ENCODE measurements at places on chromosomes 2 and 18.

DNA sequence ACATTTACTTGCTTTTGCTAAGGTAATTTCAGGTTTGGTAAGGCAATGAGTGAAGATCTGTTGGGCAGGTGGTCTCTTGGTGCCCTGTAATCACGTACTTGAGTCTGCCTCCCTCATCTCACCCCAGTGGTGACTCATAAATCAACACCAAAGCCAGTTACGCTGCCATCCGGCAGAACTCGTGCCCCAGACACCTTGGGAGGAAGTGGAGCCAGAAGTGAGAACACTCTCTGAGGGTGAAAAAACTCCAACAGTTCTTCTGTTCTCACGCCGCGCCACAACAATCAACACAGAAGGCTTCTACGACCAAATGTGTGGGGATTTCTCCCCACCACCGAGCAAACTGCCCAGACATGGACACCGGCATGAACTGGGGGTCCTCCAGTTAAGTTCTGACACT lies 206.2 kb downstream of the ARL4C start:
- DNase-seq, result peak; percentile 57

DNA sequence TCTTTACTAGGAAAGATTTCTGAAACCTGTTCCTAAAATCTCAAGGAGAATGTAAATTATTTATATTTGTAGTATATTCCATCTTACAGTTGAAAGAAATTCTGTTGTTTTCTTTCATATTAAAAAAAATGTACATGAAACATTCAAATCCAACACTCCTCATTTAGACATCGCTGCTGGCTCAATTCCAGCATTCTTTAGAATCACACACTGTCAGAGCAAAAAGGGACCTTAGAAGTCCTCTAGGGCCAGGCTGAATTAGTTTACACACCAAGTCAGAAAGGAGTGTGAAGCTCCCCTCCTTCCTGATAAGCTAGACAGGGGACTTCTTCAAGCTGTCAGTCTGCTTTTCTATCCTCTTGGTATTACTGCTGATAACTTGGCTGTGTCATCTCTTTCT lies 158.6 kb upstream of the LTBP1 start:
- DNase-seq, result no peak

DNA sequence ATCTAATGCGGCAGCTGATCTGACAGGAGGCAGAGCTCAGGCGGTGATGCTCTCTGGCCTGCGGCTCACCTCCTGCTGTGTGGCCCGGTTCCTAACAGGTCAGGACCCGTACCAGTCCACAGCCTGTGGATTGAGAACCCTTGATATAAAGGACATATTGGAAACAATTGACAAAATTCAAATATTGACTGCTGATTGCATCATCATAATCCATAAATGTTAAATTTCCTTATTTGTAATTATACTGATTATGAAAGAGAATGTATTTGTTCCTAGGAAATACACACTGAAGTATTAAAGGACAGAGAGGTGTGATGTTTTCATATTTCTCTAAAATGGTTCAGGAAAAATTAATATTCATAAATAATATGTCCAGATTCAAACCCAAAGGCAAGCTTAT lies 63.8 kb upstream of the SRD5A2 start:
- no peak for DNase-seq

- DNase-seq, result no peak
Measured at GRCh38 chr2:15009681-15010080, 377.2 kb downstream of the LRATD1 start.

DNA sequence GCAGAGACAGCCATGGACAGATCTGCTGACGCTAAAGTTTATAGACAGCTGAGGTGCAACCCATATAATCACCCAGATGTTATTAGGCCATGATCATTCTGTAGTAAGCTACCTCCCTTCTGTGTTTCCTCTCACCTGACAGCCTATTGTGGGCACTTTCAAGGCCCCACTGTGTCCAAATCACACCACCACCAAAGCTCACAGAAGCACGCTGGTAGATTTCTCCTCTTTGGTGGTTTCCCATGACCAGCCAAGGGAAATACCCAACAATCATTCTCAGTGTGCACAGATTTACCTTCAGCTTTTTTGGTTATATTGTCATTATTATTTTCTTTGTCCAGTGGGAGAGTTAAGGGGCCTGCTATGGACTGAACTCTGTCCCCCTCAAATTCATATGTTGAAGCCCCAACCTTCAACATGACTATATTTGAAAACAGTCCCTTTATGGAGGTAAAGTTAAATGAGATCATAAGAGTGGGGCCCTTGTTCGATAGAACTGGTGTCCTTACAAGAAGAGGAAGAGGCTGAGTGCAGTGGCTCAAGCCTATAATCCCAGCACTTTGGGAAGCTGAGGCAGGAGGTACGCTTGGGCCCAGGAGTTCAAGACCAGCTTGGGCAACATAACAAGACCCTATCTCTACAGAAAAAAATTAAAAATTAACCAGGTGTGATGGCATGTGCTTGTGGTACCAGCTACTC lies 74.0 kb upstream of the MSH6 start:
- DNase-seq, result no peak

DNA sequence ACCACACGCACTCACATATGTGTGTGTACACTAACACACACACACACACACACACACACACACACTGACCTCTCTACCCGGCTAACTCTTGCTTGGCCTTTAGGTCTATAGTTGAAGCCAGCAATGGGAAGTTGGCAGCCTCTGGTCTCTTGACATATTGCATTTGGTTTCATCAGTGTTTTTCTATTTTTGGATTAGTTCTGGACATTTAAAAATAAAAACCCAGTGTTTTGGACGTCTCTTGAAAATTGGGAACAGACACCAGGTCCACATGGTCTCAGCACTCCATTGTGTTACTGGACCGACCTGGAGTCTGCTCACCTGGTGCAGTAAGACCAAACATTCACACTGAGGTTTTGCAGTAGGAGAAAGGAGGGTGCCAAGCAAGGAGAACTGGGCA lies 50.4 kb upstream of the AFF3 start:
- no peak for DNase-seq

DNA sequence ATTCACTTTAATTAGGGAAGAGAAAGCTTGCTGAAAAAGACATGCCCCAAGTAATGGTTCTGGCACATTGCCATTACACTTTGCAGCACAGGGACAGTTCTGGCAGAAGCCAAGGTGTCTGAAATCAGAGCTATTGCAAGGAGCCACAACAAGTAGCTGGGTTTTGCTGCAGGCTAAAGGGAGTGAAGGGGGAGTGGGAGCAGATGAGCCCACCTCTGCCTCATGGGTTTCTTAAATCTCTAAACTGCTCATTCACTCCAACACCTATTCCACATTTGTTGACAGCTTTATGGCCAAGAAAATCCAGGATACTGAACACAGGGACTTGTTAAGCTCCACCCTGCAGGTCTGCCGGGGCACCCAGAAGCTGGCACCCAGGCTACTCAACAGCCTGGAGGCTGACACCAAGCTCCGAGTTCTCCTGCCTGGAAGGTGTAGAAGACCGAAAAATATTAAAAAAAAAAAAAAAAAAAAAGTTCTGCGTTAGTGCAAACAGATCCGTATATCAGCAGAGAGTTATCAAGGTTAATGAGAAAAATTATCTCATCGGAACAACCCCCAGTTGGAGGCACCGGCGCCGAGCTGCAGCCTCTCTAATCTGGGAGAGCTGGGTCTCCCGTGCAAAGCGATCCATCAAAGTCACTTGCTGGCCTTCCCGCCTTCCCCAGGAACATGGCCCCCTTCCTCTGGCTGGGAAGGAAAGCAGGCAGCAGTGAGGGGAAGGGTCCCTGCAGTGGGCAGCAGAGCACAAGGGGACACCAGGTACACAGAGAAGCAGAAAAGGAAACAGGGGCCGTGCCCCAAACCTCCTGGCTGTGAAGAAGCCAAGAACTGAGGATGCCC lies 123.7 kb downstream of the HNMT start:
- no peak for DNase-seq

DNA sequence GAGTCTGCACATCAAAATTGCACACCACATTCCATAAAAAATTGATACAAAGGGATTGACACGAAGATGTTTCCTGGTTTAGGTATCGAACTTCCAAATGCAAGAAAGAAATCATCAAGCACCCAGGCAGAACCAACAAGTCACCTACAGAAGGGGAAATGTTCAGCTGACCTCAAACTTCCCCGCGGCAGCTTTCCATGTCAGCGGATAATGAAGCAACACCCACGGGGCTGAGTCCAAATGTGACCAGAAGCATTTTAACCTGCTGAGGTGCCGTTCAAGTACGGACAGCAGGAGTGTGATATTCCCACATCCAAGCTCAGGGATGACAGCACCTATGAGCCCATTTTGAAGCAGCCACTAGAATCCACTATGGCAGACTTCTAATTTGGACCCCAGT lies 124.9 kb downstream of the GALNT14 start:
- no peak for DNase-seq

DNA sequence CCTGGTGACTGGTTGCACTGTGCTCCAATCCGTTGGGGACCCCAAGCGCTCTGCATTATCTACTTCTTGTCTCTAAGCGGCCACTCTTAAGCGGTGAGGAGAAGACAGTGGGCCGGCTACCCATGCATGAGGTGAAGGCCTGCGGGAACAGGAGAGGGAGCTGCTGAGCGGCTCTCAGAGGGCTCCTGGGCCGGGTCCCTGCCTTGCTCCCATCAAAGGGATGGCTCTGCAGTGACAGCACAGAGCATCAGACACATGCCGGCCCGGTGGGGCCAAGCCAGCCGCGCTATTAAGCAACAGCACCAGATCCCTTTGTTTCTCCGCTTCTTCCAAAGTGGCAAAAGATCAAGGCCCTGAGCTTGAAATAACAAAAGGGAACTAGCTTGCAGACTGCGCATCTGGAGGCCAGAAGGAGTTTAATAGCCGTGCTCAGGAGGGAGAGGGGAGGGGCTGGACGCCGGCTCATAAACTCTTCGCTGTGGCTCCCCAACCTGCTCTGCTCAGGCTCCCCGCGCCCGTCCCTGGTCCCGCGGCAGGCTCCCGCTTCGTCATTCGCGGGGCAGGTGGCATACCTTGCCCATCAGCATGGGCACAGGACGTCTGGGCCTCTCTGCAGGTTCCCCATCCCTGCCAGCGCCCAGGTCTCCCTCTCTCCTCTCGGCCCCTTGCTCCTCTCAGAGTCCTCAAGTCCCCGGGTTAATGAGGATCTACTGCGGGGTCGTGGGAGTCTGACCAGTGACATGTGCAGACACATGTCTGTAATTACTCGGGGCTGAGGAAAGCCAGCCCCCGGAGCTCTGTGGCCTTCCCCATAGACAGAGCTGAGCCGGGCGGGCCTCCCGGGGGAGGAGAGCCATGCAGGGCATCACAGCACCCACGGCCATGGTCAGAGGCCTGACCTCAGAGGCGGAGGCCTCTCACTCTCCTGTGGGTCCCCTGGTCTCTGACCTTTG lies 96.7 kb downstream of the ASB1 start:
- no peak for DNase-seq

DNA sequence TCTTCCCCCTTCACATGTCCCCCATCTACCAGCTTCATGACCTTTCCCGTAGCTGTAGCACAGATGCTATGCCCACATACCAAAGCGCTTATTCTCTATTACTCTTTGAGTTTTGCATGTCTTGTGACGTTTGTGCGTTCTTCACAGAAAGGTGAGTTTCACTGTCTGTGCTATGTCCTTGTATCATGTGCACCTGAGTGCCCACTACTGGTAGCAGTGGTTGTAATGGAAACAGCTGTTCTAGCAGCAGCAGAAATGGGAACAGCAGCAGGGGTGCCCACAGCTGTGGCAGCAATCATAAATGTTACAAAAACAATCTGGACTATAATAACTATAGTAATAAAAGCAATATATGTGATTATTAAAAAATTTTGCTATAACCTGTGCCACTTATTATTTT lies 127.1 kb downstream of the STK39 start:
- no peak for DNase-seq

- DNase-seq, result no peak
Measured at GRCh38 chr2:200467806-200468681, 41.8 kb downstream of the KCTD18 start.

GRCh38 chr2:53512071-53512826 lies 255.4 kb upstream of the CHAC2 start:
- no peak for DNase-seq

GRCh38 chr2:195009202-195009601 lies 647.8 kb upstream of the SLC39A10 start:
- DNase-seq, result no peak

- DNase-seq, result no peak
Measured at GRCh38 chr2:161121622-161122021, 38.6 kb upstream of the TANK start.

DNA sequence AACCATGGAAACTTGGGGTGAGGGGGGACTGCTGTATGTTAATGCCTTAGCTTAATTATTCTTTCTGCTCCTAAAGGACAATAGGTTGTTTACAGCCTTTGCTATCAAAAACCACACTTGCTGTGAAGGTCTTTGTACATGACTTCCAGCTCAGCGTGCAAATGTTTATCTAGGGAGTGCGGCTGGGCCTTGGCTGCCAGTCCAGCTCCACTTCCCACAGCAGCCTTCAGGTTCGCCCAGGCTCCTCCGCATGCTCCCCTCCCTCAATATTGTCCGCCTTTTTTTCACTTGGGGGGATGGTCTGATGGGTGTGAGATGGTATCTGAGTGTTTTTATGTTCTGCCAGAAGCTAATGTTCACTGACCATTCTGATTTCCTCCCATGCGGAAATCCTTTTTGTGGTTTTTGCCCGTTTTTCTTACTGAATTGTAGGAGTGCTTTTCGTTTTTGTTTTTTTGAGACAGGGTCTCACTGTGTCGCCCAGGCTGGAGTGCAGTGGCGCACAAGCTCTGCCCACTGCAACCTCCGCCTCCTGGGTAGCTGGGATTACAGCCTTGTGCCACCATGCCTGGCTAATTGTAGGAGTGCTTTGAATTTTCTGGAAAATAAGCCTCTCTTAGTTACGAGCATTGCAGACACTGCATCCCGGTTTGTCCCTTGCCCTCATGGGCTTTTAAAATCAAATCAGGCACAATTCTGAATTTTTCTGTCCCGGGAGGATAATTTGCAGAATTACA lies 28.8 kb downstream of the SH3BP4 start:
- no peak for DNase-seq

DNA sequence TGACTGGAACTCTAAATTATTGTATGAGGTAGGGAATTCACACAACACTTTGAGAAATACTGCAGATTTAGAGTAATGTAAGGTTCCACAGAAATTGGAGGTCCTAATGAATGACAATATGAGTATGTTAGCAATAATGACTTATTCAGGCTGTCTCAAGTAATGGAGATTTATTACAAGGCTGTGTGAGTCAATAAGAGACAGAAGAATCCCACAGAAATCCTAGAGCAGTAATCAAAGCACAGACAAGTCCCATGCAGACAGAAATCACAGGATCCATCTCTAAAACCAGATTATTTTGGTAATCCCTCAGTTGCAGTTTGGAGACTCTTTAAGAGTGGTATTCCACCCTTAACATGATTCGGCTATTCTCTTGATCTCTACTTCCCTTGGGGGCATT lies 83.6 kb downstream of the FAM161A start:
- DNase-seq, result no peak

- no peak for DNase-seq
Measured at GRCh38 chr2:187349326-187349944, 98.6 kb downstream of the CALCRL start.

GRCh38 chr2:233800208-233800607 lies 22.1 kb downstream of the MROH2A start:
- no peak for DNase-seq

DNA sequence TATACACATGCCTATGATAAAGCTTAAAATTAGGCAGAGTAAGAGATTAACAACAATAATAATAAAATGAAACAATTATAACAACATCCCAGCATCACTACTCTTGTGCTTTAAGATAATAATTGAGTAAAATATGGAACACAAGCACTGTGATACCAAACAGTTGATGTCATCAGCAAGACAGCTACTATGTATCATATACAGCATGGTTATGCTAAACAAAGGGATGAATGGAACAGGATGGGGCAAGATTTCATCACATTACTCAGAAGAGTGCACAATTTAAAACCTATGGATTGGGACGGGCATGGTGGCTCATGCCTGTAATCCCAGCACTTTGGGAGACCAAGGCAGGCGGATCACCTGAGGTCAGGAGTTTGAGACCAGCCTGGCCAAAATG lies 1221.0 kb downstream of the SUCLG1 start:
- DNase-seq, result no peak

Measured in T-helper 17 cell (primary cell).